Naive B cell (primary cell): ENCODE measurements at places on chromosomes 6 and 20. TPM values are rescaled to one million over a fixed set of nuclear protein-coding genes. Genes with fewer than 3 reads are reported as not detected.

DNA sequence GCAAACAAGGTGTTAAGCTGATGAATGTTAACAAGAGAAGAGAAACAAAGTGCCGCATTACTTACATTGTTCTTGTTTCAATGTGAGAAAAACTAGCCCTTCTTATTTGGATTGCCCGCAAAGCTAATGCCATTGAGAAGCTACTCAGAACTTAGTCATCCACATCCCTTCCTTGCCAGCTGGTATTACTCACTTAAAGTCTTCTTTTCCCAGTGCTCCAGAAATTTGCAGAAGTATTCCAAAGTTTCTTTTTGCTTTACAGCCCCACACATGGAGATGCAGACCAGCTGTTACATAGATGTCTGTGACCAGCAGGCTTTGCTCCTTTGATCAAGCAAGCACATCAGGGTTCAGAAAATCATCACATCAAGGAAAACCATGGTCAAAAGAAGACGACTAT lies 529.0 kb downstream of the TBC1D32 start:
- no peak overlapping the region for H3K4me3 ChIP-seq
- H3K27ac ChIP-seq: no peak overlapping the region
- no peaks in the 10 kb centered on the region for H3K36me3 ChIP-seq

Gene SPATS1
- polyA plus RNA-seq: not detected

DNA sequence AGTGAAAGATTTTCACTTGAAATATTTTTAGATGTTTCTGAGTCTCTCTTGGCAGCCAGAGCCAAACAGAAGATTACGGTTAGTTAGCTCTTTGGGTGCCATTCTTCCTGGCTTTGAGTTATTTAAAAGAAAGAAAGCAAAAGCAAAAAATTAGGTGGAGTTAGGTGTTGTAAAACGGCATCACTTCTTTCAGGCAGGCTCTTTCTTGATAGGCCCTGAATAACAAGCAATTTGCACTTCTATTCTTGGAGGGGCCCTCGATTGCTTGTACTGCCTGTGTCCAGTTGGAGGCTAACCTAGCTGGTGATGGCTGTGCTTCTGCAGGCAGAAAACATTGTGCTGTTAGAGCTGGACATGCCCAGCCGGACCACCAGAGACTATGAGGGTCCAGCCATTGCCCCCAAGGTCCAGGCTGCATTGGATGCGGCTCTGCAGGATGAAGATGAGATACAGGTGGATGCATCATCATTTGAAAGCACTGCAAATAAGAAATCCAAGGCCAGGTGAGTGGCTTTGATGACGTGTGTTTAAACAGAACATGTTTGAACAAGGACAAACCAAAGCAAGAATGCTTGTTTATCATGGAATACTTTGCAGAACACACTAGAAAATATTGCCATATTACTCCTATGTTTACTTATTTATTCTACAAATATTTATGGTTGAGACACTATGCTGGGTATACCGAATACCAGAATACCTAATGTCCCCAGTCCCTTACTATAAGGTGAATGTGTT lies 28.1 kb upstream of the ASXL1 start:
- H3K36me3 ChIP-seq: peaks cover 22% of the 10 kb centered on the region
- no peak for DNase-seq
- H3K4me3 ChIP-seq: no peak overlapping the region
- H3K27ac ChIP-seq: no peak overlapping the region
- H3K27me3 ChIP-seq: no peaks in the 10 kb centered on the region
- H3K4me1 ChIP-seq: peaks cover 8% of the 10 kb centered on the region

- H3K36me3 ChIP-seq: no peaks in the 10 kb centered on the region
- no peak for DNase-seq
- peaks cover 34% of the 10 kb centered on the region for H3K4me1 ChIP-seq
- H3K27ac ChIP-seq: peak overlapping the region; percentile 42
These were observed 4.5 kb downstream of the LY6G5C start for GRCh38 chr6:31676322-31676903.

Gene F13A1
- 3.3 TPM for polyA plus RNA-seq

DNA sequence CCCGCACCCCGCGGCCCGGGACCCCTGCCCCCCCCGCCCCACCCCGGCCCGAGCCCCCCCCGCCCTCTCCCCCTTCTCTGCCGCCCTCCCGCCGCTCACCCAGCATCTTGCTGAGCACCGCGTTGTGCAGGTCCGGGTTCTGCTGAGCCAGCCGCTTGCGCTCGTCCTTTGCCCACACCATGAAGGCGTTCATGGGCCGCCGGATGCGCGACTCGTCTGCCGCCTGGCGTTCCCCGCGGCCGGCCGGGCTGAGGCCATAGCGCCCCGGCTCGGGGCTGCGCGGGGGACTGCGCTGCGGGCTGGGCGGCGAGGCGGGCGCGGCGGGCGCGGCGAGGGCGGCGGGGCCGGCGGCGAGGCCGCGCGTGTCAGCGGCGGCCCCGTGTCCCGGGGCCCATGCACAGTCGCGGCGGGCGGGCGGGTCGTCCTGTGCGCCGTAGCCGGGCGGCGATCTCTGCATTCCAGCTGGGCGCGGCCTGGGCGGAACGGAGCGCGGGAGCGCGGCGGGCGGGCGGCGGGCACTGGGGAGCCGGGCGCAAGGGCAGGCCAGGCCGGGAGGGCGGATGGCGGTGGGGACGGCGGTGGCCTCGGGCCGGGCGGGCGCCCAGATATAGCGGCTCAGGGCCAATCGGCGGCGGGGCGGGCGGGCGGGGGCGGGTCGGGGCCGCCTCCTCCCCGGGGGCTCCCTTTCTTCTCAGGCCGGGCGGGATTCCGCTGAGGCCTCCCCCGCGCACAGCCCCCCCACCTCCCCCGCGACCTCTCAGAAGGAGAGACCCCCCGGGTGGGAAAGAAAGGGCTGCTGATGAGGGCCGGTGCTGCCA lies at the start of gene SOX18:
SOX18 (minus strand) TSS at position 580 of the 818 bp plus-strand sequence; CDS start at position 457, 123 bp downstream.
- H3K36me3 ChIP-seq: no peaks in the 10 kb centered on the region
- peaks cover 68% of the 10 kb centered on the region for H3K27me3 ChIP-seq
- H3K4me3 ChIP-seq: peak within 1 kb of the TSS; percentile 62
- no peak within 1 kb of the TSS for H3K27ac ChIP-seq

- no peak for DNase-seq
- H3K36me3 ChIP-seq: no peaks in the 10 kb centered on the region
- no peaks in the 10 kb centered on the region for H3K27me3 ChIP-seq
- no peak overlapping the region for H3K4me3 ChIP-seq
- no peak overlapping the region for H3K27ac ChIP-seq
These were observed 16.3 kb upstream of the REV3L start for GRCh38 chr6:111499269-111499793.

- H3K36me3 ChIP-seq: no peaks in the 10 kb centered on the region
- no peak overlapping the region for H3K4me3 ChIP-seq
- H3K27ac ChIP-seq: no peak overlapping the region
These were observed 91.9 kb upstream of the SLC24A3 start for GRCh38 chr20:19120569-19120968.

DNA sequence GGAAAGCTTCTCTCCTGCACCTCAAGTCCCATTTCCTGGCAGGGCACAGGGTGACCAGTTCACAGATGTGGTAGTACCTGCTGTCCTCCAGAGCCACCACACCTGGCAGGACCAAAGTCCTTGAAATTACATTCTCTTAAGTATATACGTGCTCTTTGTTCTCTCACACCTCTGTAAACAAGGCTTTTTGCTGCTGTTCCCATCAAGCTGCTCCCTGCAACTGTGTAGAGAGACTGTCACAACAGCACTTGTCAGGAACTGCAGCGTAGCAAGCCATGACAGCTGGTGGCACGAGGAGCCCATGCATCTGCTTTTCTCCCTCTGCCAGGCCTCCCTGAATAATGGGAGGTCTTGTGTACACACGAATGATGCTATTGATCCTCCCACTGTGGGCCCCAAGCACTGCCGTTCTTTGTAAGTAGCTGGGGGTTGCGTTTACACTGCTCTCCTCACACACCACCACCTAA lies 431.8 kb downstream of the CD83 start:
- H3K27me3 ChIP-seq: no peaks in the 10 kb centered on the region
- H3K36me3 ChIP-seq: peaks cover 5% of the 10 kb centered on the region
- no peak overlapping the region for H3K27ac ChIP-seq

Gene RAMACL
- polyA plus RNA-seq: 0.65 TPM
